Stimulated activated CD8-positive, alpha-beta memory T cell treated with anti-CD3 and anti-CD28 coated beads, Interleukin-4, amount 100 ng/mL, for 4 hours (primary cell): ENCODE measurements at places on chromosomes 4 and X.

DNA sequence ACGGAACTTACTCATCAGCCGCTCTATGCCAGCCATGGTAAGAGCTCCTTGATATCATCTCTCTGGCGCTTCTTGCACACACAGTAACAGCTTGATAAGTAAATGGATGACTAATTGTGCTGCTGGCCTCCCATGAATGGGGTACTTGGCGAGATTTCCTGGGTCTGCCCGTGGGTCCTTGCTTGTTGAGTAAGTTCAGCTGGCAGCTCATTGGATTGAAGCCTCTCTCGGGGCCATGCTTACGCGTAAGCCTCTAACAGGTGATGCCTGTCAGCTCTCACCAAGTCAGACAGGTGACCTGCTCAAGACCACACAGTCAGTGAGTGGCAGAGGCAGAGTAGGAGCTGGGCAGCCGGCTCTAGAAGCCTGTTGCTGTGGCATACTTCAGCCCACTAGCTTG lies 7.7 kb downstream of the NSG1 start:
- no peak for DNase-seq

GRCh38 chr4:176478076-176478475 lies 158.3 kb downstream of the SPCS3 start:
- DNase-seq, result no peak

DNA sequence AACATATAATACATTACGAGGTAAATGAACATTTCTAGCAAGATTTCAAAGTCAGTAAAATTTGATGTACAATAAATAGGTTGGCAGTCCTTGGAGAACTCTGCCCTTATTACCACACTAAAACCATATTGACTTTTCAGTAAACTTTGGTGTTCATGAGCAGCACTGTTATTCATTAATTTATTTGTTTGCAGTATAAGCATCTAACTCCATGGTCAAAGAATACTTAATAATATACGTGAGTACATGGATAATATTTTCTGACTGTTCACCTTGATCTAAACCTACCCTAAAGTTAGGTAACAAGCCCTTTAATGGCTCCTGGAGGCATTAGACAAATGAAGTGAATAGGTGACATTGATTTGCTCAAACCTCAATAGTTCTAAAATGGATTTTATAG lies 817.2 kb upstream of the FTHL17 start:
- no peak for DNase-seq

DNA sequence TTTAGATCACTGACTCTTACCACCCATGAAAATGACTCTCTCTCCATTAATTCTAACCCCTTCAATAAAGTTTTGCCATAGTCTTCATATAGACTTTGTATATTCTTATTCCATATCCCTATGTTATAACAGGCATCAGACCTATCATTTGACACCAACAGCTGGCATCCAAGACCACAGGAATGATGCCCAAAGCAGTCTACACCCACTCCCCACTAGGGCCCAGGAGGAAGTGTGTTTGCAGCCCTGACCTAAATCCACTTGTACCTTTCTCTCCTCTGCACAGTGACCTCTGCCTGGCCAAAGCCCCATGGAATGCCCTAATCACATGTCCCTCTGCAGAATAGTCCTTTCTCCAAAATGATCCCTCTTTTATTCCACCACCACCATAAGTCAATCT lies 219.2 kb downstream of the CBR4 start:
- DNase-seq, result no peak

- no peak for DNase-seq
Observed at GRCh38 chr4:65028592-65028991, 619.3 kb upstream of the TECRL start.

GRCh38 chr4:21806991-21807390 lies 141.6 kb downstream of the KCNIP4 start:
- no peak for DNase-seq
